ENCODE measurements at places on chromosomes 5 and 9. TPM values are rescaled to one million over a fixed set of nuclear protein-coding genes. Genes with fewer than 3 reads are reported as not detected.

CDO1 gene
- polyA plus RNA-seq = 17.4 TPM

ODF2 gene
- polyA plus RNA-seq = 32.2 TPM

IL9 gene
- polyA plus RNA-seq = not detected

IFNA6 gene
- not detected for polyA plus RNA-seq

BICD2 gene
- polyA plus RNA-seq = 30.4 TPM

HSPB3 gene
- 167 TPM for polyA plus RNA-seq

IFNB1 gene
- not detected for polyA plus RNA-seq

UAP1L1 gene
- 2.6 TPM for polyA plus RNA-seq

PCDHB1 gene
- 0.08 TPM for polyA plus RNA-seq

C5orf58 gene
- polyA plus RNA-seq = 0.27 TPM

CD74 gene
- 62.2 TPM for polyA plus RNA-seq

TMOD1 gene
- polyA plus RNA-seq = 102 TPM

MCIDAS gene
- not detected for polyA plus RNA-seq

RNF183 gene
- 0.08 TPM for polyA plus RNA-seq

- DNase-seq = peak; percentile 62
These were observed 477.1 kb downstream of the PDE4D start for GRCh38 chr5:59416451-59416850.

GRCh38 chr9:76882686-76883085, 23.2 kb downstream of the PRUNE2 start:
- DNase-seq = no peak

GRCh38 chr9:128743421-128743820, 19.5 kb upstream of the ZDHHC12 start:
- DNase-seq = no peak

GRCh38 chr5:8060235-8060952, 191.4 kb downstream of the MTRR start:
- no peak for DNase-seq

GRCh38 chr9:81465468-81466011, 223.8 kb downstream of the TLE1 start:
- DNase-seq = peak; percentile 46

DNA sequence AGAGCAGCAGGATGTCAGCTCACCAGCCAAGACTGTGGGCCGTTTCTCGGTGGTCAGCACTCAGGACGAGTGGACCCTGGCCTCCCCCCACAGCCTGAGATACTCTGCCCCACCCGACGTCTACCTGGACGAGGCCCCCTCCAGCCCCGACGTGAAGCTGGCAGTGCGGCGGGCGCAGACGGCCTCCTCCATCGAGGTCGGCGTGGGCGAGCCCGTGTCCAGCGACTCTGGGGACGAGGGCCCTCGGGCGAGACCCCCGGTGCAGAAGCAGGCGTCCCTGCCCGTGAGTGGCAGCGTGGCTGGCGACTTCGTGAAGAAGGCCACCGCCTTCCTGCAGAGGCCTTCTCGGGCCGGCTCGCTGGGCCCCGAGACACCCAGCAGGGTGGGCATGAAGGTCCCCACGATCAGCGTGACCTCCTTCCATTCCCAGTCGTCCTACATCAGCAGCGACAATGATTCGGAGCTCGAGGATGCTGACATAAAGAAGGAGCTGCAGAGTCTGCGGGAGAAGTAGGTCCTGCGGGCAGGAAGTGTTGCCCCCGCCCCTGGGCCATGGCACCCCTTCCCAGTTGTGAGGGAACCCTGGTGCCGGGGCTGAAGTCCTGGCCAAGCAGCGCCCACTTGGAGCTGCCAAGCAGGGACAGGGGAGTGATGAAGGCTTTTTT, 108.9 kb downstream of the WNK2 start:
- DNase-seq = no peak

- DNase-seq = no peak
These were observed 59.1 kb upstream of the ENTREP1 start for GRCh38 chr9:69265891-69266290.

DNA sequence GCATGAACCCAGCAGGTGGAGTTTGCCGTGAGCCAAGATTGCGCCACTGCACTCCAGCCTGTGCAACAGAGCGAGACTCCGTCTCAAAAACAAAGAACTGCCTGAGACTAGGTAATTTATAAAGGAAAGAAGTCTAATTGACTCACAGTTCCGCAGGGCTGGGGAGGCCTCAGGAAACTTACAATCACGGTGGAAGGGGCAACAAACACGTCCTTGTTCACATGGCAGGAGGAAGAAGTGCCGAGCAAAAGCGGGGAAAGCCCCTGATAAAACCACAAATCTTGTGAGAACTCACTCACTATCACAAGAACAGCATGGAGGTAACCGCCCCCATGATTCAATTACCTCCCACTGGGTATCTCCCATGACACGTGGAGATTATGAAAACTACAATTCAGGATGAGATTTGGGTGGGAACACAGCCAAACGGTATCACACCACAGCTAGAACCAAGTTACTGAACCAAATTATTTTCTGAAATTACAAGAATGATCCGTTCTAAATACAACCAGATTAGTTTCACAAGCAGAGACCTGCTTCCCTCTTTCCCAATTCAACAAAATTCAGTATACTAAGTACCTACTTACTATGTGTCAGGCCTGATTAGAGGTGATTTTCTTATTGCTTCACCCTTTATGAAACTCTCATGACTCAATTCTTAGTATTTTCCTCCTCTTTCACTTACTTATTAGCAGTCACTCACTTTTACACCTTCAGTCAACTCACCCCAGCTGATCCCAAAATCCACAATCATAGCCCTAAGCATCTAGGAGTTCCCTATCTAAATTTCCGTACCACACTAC, 8.4 kb downstream of the UBTD2 start:
- DNase-seq = no peak

DNA sequence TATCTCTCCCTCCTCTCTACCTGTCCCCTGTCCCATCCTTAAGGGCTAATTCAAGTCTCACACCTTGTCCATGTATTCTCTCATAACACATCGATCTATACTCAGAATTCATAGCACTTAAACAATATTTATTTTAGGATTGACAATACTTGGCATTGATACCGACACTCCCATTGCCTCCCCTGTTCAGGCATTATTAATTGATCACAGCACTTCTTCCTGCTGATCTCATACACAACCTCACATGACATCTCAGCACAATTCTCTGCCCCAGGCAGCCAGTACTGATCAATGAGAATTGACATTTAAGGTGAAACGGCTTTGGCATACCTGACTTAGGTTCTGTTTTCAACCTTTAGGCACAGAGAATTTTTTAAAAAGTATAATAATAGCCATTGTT, 582.4 kb upstream of the BRINP1 start:
- DNase-seq = no peak

- peak; percentile 63 for DNase-seq
These were observed 679 bp downstream of the B4GALT1 start for GRCh38 chr9:33166231-33167083.

GRCh38 chr5:133996683-133997252, 8.0 kb downstream of the VDAC1 start:
- DNase-seq = no peak

DNA sequence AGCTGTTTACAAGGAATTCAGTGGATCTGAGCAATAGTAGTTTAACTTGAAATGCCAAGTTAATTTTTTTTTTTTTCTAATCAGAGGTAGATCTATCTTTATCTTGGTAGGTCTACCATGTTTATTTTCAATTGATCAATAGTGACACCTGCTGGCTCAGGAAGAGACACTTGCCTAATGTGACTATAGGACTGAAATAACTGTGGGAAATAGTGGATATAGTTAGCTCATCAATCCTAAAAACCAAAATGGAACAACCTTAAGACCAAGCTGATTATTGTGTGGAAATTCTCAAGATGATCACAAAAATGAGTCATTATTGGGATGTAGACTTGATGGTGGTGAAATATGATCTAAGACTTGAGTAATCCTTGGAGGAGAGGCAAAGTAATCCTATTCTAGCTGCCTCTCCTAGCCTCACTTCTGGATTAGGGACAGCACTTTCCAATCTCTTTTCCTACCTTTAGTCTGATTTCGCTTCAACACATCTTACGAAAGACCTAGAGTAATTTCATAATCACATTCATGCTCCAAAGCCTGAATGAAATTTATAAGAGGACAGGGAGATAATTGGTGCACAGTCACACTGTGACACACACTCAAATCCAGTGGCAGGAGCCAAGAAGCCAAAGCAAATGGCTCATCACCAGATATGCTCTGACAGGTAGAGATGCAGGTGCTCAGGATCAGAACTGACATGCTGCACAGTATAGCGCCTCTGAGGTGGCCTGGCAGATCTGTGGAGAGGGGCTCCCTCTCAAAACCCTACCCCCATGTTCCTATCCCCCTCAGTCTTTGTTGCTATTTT, 156.3 kb downstream of the HMHB1 start:
- DNase-seq = peak; percentile 74

- DNase-seq = peak; percentile 30
These were observed 50.1 kb downstream of the TMEM167A start for GRCh38 chr5:83026930-83027687.

DNA sequence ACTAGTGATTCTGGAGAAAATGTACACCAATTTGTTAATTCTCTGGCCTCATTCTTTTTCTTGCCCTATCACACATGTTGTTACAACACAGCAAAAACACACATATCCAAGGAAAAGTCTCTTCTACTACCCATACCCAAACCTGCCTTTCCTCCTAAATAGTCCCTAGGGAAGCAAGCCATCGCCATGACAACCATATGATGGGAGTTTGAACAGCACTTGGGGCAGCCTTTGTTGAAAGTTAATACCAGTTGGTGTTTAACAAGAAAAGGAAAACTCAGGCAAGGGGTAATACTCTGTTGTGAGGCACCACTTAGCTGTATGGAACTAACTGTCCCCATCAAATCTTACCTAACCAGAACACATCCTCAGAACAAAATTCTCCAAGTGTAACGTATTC, 1.7 kb downstream of the TRPM3 start:
- no peak for DNase-seq

DNA sequence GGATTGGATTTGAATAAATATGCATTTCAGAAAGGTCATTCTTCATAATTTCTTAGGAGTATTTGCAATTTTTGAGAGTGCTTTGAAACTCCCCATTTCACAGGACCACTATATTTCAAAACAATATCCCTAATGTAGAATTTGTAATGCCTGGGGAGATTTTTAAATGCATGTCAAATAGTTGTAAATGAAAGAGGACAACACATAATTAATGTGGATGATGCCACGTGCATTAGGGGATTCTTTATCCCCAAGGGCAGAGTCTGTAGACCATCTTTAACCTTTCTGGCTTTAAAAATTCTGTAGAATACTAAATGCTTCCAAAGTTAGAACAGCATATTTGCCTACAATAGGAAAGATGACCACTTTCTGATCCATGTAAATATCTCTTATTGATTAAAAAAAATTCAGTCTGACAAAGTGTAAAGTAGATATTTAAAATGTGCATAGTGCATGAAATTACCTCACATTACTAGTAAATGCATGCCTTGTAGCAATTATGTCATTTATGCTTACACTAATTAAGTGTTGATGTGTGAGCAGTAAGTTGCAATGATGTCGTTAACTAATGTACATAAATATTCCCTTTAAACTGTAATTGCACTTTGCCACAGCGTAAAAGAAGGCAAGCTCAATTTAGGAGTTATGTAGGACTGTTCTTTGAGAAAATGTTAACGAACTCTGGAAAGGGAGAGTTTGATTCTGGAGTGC, 416.1 kb downstream of the PSAT1 start:
- no peak for DNase-seq

DNA sequence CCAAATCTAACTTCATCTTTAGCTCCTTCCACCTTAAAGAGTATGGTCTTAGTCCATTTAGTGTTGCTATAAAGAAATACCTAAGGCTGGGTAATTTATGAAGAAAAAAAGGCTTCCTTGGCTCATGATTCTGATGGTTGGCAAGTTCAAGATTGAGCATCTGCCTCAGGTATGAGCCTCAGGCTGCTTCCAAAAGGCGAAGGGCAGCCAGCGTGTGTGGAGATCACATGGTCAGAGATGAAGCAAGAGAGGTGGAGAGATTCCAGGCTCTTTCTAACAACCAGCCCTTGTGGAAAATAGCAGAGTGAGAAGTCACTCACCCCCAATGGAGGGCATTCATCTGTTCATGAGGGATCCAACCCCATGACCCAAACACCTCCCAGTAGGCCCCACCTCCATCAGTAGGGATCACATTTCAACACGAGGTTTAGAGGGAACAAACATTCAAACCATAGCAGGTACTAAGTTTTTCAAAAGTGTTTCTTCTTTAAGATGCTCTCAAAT, 225.9 kb downstream of the SGCD start:
- no peak for DNase-seq

- peak; percentile 27 for DNase-seq
These were observed 781 bp downstream of the ST6GALNAC4 start for GRCh38 chr9:127915801-127916719.

GRCh38 chr9:76359365-76359764, 34.9 kb downstream of the RFK start:
- DNase-seq = no peak

GRCh38 chr5:111932628-111933027, 175.6 kb upstream of the NREP start:
- no peak for DNase-seq

DNA sequence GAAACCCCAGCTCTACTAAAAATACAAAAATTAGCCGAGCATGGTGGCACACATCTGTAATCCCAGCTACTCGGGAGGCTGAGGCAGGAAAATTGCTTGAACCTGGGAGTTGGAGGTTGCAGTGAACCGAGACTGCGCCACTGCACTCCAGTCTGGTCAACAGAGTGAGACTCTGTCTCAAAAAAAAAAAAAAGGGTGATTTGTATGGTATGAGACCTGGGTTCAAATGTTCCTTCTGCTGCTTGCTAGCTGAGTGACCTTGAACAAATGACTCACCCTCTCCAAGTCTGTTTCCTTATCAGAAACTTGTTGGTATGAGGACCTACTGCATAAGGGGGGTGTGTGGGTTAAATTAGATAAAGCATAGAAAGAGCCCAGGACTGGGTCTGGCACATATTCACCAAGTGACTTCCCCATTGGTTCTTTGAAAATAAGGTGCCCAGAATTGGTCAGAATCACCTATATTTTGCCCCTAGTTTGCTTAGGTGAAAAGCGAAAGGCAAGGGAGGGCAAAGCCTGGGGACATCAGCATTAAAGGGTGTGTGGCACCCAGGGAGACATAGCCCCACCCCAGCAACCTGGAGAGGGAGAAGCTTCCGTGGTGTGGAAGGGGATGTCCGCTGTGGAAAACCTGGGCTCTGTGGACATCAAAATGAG, 9.9 kb downstream of the SLC25A25 start:
- no peak for DNase-seq

GRCh38 chr5:126640866-126641265, 40.1 kb downstream of the PHAX start:
- no peak for DNase-seq

DNA sequence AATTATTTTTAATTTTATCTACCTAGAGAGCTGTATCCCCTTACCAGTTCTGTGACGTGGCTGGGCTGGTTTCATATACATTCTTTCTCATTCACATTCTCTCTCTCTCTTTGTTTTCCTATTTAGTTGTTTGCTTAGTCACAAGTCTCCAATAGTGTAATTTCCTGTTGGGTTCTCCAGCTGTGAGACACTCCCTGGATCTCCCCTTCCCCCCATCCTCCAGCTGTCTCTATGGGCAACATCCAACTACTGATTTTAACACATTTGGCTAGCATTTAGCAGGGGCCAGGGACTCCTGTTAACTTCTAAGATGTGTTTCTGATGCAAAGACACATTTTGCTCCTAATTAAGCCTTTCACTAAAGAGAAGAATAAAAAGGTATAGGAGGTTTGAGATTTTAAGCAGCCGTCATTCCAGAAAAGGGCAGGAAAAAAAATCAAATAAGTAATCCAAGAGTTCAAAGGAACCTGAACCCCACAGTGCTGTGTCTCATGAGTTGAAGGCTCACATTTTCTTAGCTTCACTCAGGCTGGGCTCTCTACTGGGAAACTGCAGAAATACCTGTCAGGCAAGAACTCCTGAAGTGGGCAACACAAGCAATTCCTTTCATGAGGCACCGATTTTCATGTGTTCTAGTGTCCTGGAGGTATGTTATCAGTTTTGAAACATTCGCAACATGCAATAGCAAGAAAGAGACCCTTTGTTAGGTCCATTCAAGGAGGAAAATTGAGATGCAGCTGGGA, 198.7 kb upstream of the C9orf72 start:
- peak; percentile 90 for DNase-seq
